ENCODE measurements at places on chromosomes 1 and 21.

GRCh38 chr1:48688102-48688760, 88.5 kb downstream of the BEND5 start:
- DNase-seq, result no peak

DNA sequence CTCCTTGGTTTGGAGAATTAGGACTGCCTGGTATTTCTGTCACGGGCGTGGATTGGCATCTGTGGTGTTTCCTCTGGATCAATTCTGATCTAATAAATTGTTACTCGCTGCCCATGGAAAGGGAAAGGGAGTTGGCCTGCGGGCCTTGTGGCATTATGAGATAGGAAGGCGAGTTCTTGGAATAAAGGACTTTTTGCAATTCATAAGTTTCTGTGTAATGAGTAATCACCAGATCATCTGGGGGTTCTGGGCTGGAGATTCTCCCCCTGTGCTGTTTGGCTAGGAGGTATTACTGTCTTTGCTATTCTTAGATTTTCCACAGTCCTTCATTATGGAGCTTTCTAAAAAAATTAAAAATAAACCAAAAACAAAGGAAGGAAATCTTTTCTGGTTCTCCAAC, 315.9 kb downstream of the CAMTA1 start:
- DNase-seq, result no peak

DNA sequence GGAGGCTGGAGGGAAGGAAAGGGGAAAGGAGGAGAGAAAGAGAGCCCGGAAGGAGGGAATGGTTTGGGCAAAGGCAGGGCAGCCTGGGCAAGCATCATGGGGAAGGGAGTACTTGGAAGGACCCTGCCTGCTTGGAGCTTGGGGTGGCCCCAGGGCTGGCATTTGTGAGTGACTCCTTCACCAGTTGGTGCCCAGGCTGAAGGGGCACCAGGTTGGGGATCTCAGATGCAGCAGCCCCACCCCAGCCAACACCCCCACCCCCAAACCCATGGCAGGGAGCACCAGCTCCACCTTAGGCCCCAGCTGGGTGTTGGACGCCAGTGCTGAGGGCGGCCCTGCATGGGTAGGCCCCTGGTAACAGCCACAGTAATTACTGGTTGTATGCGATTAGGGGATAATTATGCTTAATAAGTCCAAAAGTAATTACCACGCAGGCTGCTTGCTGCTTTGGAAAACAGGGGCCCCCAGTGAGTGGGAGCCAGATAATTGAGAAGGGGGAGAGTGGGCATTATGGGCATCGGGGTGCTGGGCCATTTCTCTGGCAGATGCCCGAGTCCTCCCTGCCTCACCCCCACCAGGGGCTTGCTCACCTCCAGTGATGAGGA, 78.3 kb downstream of the VWA5B1 start:
- DNase-seq, result no peak

GRCh38 chr1:94714552-94714951, 105.6 kb upstream of the SLC44A3 start:
- DNase-seq, result no peak

DNA sequence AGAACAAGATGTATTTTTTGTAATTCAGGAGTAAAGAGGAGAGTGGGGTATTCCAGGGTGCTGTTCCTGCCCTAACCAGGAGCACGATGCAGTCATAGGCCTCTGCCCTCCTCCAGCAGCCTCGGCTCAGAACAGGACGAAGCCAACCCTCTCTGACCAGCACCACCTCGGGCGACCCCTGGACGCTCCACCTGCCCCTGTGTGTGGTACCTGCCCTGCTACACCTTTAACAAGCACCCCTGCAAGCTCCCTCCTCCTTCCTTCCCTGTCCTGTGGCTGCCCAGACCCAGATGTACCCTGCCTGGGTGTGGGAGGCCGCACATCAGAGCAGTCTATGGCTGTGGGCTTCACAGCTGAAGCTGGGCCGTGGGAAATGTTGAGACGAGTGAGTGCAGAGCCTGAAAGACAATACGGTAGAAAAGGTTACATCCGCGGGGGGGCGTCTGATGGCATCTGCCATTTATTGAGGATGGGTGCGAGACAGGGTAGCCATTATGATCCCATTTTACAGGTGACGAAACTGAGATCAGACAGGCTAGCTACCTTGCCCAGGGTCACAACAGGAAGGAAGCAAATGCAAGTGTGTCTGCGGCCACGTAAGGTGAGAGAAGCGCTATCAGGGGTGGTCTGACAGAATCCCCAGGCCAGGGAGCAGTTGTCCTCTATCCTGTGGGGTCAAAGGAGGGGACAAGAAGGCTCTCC, 4.6 kb downstream of the ERG start:
- no peak for DNase-seq

DNA sequence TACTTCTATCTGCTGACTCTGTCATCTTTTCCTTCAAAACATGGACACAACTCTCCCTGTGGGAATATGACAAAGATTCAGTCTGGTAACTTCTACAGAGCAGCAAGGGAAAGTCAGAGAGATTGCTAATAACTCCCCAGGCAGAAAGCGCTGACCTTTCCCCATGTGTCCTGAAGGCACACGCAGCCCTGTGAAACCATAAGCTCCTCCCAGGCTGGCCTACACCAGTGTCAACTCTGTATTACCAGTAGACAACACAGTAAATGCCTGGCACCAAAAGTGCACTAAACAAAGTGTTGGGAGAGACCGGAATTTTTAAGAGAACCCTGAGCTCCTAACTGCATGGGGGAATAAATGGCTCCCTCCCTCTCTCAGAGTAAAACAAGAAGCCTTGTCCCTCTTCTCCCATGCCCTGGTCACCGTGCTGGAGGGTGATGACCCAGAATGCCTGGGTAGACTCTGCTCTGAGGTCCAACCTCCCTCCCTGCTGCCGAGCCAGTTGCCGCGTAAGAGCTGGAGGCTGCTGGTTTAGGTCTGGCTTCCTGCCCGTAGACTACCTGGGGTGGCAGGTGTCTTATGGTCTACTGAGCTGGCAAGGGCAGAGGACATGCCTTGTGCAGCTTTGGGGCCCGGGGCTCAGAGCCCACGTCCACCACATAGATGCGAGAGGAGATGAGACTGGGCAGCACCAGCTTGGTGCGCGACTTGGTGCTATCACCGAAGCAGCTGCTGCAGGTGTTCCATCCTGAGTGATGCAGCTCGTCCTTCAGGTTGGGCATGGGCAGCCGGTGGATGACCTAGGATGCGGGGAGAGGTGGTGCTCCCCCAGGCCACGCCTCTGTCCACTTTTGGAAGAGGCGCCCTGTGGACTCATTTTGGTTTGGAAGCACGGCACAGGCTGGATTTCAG, 3.9 kb downstream of the SELENBP1 start:
- DNase-seq, result no peak

GRCh38 chr1:229271448-229272159, 693 bp downstream of the RAB4A start:
- no peak for DNase-seq

DNA sequence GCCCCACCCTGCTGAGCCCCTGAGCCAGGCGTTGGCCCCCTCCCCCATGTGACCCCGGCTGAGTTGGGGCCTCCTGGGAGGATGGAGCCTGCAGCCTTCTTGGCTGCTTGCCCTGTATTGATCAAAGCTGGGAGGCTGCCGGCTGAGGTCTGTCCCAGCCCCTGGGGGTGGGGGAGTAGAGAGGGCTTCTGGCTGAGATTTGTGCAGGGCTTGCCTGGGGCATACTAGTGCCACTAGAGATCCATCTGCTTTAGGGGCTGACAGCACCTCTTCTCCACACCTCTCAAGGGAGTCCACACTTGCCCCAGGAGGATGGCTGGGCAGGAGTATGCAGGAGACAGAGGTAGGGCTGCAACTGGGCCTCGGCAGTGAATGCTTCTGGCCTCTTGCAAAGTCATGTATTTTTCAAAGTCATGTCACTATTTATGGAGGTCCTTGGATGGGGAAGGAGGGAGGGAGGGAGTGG, 53.6 kb upstream of the SSBP3 start:
- DNase-seq, result no peak

GRCh38 chr1:192261476-192261875, 55.3 kb upstream of the RGS21 start:
- DNase-seq, result no peak

- no peak for DNase-seq
Observed at GRCh38 chr1:101451888-101452287, 215.1 kb downstream of the S1PR1 start.

DNA sequence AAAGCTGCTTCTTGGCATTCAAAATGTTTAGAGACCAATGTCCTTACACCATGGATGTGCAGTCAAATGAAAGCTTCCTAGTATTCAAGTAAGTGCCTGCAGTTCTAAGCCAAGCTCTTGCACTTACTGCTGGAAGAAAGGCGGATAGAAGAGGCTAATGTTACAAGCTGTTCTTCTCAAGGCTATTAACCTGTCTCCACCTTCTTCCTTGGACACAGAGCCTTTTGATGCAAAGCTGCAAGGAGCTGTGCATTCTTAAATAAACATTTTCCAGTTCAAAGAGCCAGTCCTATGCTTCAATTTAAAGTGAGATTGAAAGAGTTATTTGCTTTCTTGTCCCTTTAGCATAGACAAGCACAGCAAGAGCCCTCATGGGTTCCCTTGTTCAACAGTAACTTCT, 167.9 kb upstream of the RUNX1 start:
- no peak for DNase-seq

- no peak for DNase-seq
Observed at GRCh38 chr1:203305809-203306088, 430 bp downstream of the BTG2 start.

GRCh38 chr21:26080211-26080610, 90.4 kb downstream of the APP start:
- DNase-seq, result no peak

DNA sequence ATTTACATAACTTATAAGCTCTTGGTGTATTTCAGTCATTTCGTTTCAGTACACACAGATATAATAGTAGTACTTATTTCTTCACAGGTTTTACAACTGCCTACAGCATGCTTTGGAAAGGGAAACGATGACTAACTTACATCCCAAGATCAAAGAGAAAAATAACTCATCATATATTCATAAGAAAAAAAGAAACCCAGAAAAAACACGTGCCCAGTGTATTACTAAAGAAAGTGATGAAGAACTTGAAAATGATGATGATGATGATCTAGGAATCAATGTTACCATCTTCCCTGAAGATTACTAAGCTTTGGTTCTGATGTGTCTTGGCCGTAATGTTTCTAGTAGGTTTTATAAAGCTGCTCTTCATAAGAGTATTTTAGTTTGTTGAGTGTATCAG, 30.9 kb downstream of the TYW3 start:
- no peak for DNase-seq

DNA sequence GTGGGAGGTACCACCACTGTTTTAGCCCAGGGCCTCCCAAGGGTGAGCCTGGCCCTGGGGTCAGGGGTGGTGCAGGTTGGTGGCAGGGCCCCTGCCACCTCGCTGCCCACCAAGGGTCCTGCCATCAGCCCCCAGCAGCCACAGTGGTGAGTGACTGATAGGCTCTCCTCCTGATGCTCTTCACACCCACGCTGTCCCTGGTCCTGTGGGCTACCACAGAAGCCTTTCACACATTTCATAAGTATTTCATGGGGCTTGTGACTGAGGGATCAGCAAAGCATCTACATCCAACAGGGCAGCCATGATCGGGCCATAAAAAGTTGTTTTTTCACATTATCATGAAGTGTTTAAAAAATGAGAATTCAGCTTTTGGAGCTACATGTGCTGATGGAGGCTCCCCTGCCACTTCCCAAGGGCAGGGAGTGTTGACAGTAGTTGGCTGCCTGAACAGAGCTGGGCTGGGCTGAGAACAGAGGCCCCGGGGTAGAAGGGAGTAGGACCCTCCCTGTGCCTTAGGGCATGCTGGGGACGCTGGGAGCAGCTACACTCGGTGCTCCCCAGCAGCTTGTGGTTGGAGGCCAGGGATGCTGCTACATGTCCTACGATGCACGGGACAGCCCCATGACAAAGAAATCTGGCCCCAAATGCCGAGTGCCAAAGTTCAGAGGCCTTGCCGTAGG, 73.1 kb upstream of the TMEM51 start:
- no peak for DNase-seq

DNA sequence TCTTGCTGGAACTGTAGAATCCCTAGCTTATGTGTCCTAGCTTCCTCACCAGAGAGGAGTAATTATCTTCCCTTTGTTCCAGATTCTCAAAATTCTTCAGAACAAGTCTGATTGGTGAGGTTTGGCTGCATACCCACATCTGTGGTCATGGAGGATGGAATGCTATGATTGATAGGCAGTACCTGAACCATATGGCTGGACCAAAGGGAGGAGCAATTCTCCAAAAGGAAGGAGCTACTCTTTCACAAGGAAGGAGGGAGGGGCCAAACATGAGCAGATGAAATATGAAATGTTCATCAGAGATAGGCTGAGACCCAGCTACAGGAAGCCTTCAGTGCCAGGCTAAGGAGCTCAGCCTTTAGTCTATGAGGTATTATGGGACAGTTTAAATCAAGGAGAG, 5.0 kb upstream of the RNF19B start:
- DNase-seq, result no peak

- DNase-seq, result no peak
Observed at GRCh38 chr1:235867903-235868469, 1.3 kb upstream of the LYST start.

GRCh38 chr1:52751589-52752483, 25.6 kb downstream of the ZYG11B start:
- no peak for DNase-seq

GRCh38 chr1:219575563-219575962, 37.3 kb downstream of the ZC3H11B start:
- no peak for DNase-seq

- no peak for DNase-seq
Observed at GRCh38 chr1:58059789-58060188, 486.7 kb downstream of the OMA1 start.

- no peak for DNase-seq
Observed at GRCh38 chr1:86430376-86430775, 6.4 kb downstream of the CLCA2 start.

- no peak for DNase-seq
Observed at GRCh38 chr1:26799479-26800142, 11.9 kb downstream of the PIGV start.

GRCh38 chr1:92803140-92803887, 18.4 kb upstream of the EVI5 start:
- no peak for DNase-seq

GRCh38 chr1:228308085-228308601, 98.5 kb downstream of the TRIM11 start:
- no peak for DNase-seq

DNA sequence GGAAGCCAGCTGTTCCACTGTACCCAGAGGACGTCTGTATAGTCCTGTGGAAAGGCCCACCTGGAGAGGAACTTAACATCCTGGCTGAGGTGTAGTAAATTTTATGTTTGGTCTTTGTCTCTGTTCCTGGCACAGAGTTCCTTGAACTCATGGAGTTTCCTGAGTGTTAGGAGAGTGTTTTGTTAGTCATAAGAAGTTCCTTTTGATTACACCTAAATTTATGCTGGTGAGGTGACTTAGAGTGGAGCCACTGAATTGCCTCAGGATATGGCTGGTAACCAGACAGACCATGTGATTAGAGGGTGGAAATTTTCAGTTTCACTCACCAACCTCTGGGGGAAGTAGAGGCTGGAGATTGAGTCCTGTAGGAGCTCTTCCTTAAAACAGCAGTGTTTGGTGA, 57.9 kb downstream of the RASAL2 start:
- DNase-seq, result no peak

DNA sequence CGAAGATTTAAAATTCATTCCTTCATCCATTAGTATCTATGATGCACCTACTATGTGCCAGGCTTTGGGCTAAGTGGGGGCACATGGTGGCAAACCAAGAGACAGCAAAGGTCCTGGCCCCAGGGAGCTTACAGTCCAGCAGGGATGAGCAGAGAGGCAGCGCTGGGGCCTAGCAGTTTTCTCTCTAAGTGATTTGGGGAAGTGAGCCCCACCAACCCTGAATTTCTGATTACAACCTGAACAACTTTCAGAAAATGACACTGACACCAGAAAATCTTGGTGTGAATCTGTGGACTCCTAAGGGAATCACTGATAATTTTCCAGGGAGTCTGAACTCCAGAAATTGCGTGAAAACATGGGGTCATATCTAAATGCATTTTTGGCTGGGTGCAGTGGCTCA, 111.5 kb downstream of the CAPN8 start:
- DNase-seq, result no peak

Measured in H9 (cell line).